ENCODE measurements at places on chromosomes 2 and 18. TPM values are rescaled to one million over a fixed set of nuclear protein-coding genes. Genes with fewer than 3 reads are reported as not detected.

SIGLEC15 gene
- not detected for total RNA-seq

MAT2A gene
- 276 TPM for total RNA-seq

DNA sequence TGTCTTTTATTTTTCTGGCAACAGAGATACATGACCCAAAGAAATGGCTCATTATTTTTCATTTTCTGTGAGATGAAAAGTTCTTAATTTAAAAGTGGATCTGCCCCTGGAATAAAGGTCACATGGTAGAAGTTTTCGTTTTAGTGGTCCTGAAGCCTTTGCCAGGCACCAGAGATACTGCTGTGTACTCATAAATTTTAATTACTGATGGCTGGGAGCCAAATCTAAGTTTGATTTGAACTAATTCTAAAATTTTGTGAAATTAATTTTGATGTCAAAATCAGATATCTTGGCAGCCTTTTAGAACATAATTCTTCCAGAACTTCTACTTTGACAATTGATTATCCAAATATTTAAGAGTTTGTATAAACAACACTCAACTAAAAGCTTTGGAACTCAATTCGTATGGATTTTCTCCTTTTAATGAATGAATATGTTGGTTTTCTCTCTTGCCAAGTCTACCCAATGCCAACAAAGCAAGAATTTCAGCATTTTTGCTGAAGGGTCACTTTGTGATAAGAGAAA lies 128.5 kb upstream of the SP5 start:
- no peak for DNase-seq

- DNase-seq: no peak
These were observed 18.3 kb downstream of the NHEJ1 start for GRCh38 chr2:219142329-219142728.

DNA sequence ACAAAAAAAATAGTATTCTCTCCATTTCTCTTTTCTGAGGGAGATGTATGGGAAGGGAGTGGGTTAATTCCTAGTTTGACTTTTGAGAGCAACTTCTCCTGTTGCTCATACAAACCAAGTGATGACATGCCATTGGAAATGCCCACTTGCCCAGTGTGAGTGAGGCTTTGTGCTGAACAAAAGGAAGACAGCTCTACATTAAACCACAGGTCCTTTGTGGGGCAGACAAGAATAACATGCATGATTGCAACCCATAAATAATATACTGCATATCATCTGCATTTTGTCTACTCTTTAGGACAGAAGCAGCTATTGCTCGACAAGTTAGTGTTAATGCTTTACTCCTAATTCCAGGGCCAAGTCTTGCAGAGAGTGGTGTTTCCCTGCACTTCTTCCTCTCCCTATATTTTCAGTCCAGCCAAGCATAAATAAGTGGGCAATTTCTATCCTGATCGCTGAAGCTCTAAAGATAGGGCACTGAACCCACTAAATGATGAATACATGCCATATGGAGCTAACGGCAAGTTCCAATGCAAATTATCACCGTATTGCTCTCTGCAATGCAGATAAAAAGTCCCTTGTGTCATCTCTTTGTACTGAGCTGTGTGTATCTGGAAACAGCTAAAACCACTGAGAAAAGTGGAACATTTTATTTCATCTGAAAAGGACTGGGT lies 19.4 kb upstream of the EHBP1 start:
- no peak for DNase-seq

DNA sequence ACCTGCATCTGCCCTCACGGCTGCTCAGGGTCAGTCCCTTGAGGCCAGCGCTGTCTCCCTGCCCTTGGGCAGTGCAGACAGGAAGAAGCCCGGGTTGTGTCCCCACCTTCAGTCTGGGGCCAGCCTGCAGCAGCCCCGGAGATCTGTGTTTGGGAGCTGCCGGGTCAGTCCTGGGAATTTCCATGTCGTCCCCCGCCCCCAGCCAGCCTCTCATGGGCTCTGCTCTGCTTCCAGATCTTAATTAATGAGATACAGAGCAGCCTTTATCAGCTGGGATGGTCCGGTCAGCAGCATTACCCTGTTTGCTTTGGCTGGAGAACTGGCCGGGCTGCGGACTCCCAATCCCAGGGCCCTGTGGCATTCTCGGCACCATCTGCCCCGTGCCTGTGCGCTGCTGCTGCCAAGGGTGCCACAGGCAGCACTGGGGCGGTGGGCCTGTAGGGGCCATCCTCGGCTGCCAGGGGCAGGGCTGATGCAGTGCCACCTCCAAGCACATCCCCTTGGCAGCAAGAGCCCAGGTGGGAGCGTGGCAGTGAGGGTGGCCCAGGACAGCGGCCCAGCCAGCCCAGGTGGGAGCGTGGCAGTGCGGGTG lies 2.4 kb downstream of the BOK start:
- no peak for DNase-seq

DNA sequence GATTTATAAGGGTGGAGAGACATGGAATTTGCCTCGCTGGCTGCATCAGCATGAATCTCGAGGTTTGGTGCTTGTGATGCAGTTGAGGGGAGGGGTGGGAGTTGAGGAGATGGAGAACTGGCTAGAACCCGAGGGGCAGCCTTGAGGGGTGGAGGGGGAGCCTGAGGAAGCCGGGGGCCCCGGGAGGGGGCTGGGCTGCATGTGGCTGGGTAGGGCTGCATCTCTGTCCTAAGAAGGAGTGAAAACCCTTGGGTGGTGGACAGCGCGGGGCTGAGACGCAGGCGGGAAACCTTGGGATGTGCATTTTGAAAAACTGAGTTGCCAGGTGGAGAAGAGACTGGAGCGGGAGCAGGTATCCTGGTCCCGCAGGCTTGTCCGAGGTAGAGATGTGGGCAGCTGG lies 64.2 kb downstream of the SNTG2 start:
- no peak for DNase-seq

- DNase-seq: peak; percentile 68
These were observed 57.1 kb downstream of the RMDN2 start for GRCh38 chr2:37982147-37982582.

Measured in activated CD8-positive, alpha-beta T cell treated with anti-CD3 and anti-CD28 coated beads for 36 hours (primary cell).